ENCODE measurements at places on chromosomes 2 and 18.

DNA sequence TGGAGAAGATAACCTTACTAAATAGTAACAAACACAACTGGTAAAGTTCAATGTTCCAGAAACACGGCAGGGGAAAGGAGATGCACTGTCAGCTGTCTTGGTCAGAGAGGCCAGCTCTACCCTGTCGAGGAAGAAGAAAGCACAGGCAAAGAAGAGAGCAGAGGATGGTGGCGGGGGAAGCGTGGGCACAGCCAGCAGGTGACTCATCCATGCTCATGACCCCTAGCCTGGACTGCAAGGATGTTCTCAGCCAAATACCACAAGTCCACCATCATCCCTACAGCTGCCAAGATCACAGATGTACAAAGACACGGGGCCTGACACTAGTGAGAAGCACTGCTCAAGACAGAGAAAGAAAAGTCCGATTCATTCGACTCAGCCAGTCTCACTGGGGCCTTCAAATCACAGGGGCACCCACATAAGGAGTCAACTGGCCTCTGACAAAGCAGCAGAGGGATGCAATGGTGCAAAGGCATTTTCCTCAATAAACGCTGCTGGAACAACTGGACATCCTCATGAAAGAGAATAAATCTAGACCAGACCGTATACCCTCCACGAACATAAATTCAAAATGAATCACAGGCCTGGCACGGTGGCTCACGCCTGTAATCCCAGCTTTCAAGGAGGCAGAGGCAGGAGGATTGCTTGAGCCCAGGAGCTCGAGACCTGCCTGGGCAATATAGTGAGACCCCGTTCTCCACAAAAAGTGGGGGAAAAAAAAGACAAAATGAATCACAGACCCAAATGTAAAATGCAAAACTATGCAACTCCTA, 5.6 kb downstream of the DTYMK start:
- peak; percentile 45 for DNase-seq

DNA sequence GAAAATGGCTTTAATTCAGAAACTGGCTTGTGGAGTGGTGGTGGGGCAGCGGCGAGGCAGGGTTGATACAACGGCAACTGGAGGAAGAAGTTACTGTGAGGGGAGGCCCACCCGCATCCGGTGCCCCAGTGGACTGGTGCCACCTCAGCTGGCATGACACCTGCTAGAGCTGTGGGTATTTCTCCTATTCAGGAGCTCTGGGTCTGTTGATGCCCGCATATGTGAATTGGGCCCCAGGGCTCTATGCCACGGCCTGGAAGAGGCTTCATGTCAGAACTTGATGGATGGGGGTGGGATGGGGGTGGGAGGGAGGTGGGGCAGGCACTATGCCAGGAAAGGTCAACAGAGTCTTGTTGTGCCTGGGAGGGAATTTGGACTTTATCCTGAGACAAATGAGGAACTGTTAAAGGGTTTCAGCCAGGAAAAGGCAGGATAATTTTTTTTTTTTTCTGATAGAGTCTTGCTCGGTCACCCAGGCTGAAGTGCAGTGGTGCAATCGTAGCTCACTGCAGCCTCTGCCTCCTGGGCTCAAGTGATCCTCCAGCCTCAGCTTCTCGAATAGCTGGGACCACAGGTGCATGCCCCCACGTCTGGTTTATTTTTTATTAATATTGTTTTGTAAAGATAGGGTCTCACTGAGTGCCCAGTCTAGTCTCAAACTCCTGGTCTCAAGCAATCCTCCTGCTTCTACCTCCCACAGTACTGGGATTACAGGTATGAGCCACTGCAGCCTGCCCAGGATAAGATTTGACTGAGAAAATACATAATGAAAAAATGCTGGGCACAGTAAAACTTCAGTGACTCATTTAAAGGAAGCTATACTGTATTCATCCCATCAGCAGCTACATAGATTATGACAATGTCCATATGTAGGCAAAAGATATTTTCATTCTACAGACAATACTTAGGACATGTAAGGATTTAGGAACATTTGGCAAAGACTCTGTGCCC, 52.6 kb downstream of the SH2D6 start:
- DNase-seq, result peak; percentile 80

- DNase-seq, result no peak
Measured at GRCh38 chr2:170024721-170025120, 153.2 kb upstream of the MYO3B start.

DNA sequence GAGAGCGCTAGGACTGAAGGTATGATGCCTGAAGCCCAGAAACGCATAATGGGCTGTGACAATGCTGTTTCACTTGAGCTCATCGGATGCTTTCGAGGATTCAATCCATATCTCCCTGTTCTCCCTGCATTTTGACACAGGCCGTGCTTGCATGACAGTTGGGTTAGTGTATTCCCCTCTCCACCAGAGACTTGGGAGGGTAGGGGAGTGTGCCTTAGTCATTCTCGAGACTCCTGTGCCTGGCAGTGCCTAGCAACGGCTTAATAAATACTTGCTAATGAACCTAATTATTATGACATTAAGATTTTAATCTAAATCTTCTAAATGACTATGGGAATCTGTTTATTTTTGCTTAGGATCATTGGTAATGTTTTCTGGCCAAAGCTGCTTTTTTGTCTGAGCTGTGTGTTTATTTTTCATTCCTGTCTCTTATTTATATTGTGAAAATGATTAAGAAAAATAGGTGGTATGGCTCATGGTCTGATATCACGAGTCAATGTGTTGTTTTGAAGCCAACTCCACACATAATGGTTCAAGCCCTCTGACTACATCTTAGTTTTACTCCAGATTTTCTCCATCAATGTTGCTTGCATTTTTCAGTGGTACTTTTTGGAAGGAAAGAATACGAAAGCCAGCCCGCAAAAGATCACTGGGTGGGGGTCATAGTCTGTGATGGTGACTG, 61.3 kb downstream of the NEDD4L start:
- no peak for DNase-seq

DNA sequence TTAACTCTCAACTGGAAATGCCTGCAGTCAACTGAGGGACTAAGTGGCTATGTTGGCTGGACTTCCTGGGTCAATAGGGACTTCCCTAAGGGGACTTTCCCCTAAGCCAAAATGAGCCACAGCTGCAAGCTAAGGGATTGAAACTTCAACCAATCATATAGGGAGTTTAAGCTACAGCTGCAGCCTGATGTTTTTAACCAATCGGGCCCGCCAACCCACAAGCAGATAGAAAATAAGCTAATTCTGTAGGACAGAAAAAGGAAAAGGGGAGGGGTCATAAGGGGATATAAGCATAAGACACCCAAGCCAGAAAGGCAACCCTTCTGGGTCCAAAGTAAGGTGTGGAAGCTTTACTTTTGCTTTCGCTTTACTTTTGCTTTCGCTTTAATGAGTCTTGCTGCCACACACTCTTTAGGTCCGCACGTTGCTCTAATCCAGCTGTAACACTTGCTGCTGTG, 927.5 kb downstream of the ERBB4 start:
- DNase-seq, result peak; percentile 33

GRCh38 chr2:26630669-26631360, 10.4 kb downstream of the CIB4 start:
- DNase-seq, result peak; percentile 84

DNA sequence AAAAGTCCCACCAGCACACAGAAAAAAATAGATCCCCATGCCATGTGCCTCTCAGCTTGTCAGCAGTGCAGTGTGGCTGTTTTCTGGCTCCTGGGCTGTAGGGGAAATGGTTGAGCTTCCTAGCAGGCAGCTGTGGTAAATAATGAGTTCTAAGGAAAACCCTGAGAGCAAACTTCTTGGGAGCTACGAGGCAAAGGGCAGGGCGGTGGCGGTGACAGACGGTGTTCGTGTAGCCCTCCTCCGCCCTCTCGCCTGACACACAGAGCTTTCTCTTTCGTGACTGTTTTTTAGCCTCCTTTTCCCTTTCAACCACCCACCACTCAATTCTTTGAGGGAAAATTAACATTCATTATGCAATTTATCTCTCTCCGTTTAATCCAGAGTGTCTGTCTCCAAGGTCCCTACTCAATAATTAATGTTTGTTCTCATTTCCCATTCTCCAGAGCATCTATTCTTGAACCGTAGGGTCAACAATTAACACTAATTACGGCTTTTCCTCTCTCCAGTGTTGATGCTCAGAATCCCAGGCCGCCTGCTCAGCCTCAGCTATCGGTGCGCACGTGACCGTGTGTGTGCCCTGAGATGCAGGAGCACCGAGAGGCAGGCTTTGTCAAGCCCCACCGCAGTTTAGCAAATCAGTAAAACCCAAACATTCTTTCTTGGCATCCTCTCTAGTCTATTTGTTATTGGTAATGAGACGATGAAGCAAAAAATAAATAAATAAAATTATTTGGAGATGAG, 50.1 kb downstream of the KIAA2012 start:
- no peak for DNase-seq

DNA sequence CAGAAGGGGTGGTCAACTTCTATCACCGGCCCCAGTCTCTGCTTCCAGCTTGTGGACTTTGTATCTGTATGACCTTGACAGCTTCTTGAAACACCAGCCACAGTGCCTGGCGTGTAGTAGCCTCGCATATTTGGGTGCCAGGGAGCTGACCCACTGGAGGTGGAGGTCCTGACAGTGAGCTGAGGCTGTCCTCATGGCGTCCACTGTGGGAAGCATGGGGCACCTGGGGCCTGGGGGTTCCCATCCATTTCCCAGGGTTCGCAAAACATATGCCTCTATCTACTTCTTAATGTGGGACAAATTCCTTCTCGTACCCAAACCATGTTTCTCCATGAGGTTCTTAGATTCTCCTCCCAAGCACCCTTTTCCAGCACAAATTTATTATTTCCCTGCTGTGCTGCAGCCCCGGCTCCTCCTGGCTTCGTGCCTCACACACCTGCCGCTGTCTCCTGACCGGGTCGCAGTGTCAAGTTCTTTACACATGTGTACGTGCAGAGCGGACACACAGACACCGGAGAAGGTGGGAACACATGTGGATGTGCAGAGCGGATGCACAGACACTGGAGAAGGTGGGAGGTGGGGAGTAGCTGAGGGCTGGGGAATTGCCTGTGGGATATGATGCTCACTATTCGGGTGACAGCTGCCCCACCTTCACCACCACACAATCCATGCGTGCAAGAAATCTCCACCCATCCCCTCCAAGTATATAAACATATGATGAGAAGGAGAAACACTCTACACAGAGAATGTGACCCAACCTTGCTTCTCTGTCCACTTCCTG, 23.4 kb downstream of the TMEM18 start:
- no peak for DNase-seq

- DNase-seq, result no peak
Measured at GRCh38 chr18:10822456-10822855, 296.6 kb downstream of the NAPG start.

- no peak for DNase-seq
Measured at GRCh38 chr2:152620208-152620607, 97.1 kb downstream of the PRPF40A start.
